Activated CD4-positive, CD25-positive, alpha-beta regulatory T cell treated with anti-CD3 and anti-CD28 coated beads, Interleukin-2, amount 50 U/mL, for 24 hours (primary cell): ENCODE measurements at places on chromosomes 4 and X.

DNA sequence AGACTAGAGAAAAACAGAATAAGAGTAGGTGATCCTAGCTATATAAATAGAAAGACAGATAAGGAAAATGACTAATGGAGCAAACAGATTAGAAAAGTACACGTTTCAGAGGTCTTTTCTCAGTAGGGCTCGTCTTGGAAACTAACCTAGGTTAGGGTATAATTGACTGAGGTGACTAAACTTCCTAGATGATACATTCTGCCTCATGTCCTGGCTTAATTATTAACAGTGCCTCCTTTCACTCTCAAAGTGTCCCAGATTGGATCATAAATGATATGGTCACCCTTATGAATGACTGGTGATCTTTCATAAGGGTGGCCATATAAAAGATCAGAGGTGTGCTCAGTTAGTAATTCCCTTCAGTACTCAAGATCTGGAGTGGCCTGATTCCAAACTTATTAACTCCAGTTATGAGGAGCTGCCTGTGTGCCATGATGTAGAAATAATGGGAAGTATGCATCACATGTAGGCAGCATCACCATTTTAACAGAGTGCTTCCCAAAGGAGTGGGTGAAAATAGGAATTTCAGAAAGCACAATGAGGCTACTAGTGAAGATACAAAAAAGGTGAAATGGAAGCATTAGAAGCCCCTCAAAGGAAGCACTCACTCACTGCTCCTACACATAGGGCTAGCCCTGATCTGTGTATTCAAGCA lies 14.7 kb upstream of the GRIA3 start:
- ATAC-seq: no peak

GRCh38 chrX:38800981-38801845 lies at the start of gene MID1IP1:
MID1IP1 (plus strand) TSS chrX:38801459; CDS start chrX:38804947, 3,488 bp downstream.
- peak; percentile 32 for ATAC-seq

DNA sequence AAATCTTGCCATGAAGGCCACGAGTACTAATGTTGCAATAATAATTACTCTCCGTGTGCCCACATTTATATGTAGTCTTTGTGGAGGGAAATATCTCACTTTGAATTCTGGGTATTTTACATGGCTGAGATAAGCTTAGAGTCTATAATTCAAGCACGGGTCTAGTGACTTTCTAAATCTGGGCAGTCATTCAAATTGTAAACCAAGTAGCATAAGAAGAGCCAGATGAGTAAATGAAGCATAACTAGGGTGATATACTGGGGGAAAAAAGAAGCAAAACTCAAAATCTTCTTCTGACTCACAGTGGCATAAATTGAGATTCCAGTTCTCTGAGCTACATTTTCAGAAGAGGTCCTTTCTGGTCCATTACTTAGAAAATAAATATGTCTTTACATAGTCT lies 53.0 kb downstream of the MAPK10 start:
- ATAC-seq: no peak

DNA sequence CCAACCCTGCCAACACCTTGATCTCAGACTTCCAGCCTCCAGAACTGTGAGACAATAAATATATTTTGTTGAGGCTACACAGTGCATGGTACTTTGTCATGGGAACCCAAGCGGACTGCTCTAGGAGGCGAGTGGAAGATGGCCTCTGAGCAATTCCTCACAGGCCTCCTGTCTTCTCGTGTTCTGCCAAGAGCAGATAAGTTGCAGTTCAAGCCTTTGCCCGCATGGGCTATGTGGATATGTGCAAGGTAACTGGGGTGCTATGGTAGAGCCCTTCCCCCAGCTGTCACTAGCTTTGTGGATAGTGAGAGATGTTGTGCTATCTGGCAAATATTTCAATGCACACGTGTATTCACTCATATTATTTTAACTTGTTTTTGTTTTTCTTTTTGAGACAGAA lies 156.0 kb upstream of the BCOR start:
- no peak for ATAC-seq

DNA sequence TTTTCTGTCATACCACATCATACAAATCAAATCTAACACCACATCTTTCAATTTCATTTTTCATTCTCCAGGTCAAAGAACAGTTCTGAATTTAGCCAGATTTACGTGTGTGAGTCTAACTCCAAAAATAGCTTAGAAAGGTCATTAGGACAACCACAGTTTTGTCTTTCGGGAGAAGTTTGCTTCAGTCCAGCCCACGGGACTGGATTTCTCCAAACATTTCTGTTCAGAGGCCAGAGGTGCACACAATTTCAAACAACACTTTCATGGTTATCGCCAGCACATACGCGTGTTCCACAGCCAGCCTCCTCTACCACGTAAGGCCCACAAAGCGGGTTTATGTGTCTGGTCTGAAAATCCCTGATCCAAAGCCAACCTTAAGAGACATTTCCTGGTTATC lies 65.9 kb downstream of the VEGFC start:
- no peak for ATAC-seq

- ATAC-seq: no peak
Measured at GRCh38 chr4:10866666-10867065, 182.1 kb upstream of the CLNK start.
